Dermis microvascular lymphatic vessel endothelial cell (primary cell): ENCODE measurements at places on chromosomes 1 and 21. TPM values are rescaled to one million over a fixed set of nuclear protein-coding genes. Genes with fewer than 3 reads are reported as not detected.

DNA sequence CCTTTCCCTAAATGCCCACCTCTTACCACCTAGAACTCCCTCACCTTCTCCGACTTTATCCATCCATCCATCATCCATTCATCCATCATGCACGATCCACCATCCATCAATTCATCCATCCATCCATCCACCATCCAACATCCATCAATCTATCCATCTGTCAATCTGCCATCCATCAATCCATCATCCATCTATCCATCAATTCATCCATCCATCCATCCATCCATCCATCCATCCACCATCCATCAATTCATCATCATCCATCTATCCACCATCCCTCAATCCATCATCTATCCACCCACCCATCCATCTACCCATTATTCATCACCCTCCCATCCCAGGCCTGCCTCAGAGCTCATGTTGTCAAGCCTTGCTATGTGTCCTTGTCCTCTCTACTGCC, 34.5 kb downstream of the WNT3A start:
- DNase-seq, result no peak

- DNase-seq, result no peak
Observed at GRCh38 chr1:48679859-48680258, 96.8 kb downstream of the BEND5 start.

DNA sequence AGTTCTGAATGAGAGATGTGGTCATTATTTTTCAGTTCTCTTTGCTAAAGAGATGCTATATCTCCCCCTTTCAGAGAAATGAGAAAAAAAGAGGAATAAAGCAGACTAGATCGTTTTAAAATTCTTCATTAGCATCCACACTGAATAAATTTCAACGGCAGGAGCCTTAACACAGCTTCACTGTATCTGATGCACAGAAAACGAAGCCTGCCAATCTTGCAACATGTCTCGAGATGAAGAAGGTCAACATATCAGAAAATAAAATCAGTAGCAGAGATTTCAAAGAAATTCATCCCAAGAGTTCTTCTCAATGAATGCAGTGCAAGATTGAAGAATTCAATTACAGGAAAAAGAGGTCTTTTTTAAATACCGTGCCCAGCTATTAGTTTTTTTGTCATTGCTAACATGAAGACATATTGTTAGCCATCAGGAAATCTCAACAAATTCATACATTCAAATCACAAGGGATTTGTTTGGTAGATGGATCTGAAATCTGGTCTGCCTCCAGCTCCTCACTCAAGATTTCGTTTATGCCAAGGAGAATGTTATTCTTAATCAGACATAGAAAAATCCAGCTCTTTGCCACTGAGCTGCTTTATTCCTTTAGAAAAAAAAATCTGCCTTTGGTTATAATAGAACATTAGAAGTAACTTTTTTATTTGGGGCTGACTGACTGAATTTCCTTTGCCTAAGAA, 76.4 kb upstream of the DAB1 start:
- no peak for DNase-seq

DNA sequence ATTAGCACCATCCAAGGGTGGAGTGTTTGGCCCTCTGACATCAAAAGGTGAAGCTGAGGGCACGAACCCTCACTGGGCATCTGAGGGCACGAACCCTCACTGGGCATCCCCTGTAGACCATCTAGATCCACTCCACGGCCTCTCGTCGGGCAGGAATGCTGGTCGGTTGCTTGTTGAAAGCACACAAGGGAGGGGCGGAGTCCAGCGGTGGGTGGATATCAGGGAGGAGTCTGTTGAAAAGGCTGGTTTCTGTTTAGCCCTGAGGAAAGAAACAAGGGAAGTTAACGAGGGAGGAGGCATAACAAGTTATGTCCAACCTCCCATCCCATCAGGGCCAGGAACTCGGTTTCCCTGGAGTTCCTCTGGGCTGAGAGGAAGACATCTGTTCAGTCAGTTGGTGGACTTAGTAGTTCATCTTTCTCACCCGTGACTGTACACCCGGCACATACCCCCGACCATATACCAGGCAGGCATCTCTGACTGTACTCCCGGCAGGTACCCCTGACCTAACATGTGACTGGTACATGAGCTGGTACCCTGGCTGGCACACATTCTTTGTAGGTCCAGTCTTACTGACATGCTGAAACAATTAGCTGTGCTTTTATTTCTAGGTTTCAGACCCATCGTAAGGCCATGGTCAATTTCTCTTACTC, 32.1 kb upstream of the PDE9A start:
- no peak for DNase-seq

TLR5 gene
- total RNA-seq, result 0.13 and 0.51 TPM in 2 replicates

DNA sequence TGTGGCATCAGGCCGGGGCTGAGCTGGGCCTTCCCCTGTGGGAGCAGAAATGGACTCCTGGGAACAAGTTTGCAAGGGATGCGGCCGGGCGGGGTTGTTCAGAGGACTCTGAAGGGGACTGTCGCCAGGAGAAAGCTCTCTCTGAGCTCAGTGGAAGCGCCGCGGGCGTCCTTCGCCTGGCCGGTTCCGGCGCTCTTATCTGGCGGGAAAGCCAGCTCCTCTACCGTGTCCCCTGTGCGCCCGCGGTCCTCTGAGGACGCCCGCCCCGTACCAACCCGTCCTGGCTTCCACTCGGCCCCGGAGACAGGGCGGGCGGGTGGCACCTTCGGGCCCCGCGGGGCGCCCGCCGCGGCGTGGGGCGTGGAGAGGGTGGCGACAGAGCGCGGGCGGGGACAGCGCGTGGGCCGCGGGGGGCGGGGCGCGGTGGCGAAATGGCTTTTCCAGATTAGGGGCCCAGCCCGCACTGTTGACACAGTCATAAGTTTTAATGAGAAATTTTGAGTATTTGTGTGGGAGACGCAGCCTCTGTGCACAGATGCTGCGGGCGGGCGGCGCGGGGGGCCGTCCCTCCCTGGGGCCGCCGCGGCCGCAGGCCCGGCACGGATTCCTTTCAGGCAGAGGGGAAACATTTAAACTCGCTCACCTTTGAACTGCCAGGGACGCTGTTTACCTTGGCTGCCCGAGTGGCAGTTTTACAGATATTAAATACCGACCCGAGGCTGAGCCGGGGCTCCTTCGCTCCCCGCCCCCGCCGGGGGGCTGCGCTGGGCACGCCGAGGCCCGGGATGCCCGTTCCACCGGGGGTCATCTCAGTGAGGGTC, 70.2 kb downstream of the FOXD2 start:
- DNase-seq, result no peak

GRCh38 chr1:151128800-151129199, 17.6 kb downstream of the SEMA6C start:
- no peak for DNase-seq

- DNase-seq, result peak; percentile 37
Observed at GRCh38 chr1:232038706-232039677, 412.4 kb downstream of the DISC1 start.
